ENCODE measurements at places on chromosomes 2 and 18. TPM values are rescaled to one million over a fixed set of nuclear protein-coding genes. Genes with fewer than 3 reads are reported as not detected.
A peak's percentile ranks its signal among the peaks of the same experiment; 100 is the strongest.

- no peak for DNase-seq
Observed at GRCh38 chr2:170587922-170588321, 127.2 kb upstream of the SP5 start.

DNA sequence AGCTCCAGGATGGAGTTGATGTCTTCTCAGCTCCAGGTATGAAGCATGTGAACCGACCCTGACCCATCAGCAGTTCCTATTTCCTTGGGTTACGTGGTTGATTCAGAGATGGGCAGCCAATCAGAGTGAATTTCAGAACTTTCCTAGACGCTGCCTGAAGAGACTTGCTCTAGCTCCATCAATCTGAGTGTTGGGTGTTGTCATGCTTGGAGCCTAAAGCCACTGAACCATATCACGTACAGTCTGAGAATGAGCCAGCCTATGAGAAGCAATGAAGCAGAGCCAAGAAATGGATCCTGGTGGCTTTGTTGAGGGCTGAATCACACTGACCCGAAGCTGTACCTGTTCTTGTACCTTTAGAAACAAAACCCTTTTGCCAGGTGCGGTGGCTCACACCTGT lies 19.6 kb upstream of the KLF7 start:
- no peak for DNase-seq

DNA sequence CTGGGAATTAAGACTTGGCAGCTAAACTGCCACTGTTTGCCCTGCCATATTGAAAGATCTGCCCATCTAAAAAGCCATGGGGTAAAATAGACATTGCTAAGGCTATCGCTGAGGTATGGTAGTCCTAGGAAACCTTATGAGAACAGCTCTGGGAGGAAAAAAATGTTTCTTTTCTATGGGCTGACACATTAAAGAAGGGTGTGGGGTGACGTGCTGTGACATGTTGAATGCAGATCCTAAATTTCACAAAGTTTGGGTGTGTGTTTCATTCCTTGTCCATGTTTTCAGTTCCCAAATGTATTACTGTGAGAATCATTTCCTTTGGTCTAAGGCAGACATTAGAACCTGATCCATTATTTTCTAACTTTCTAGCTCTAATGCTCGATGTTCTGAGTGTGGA lies 766.4 kb downstream of the BCL11A start:
- DNase-seq = no peak

DNA sequence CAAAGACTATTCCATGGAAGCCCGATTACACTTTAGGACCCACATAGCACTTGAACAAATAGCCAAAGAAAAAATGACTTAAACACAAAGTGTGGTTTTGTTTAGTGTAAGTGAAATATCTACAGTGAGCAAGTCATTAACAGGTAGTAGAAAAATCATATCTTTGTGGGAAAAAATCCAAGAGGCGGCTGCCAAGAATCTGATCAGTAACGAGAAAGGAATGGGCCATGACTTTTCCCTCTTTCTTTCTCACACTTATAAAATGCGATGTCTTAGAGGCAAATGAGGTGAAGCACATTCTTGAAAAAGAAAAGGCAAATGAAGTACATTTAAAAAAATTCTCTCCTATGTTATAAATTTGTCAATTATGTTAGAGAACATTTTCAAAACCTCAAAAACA lies 12.9 kb upstream of the GEMIN6 start:
- no peak for DNase-seq

DNA sequence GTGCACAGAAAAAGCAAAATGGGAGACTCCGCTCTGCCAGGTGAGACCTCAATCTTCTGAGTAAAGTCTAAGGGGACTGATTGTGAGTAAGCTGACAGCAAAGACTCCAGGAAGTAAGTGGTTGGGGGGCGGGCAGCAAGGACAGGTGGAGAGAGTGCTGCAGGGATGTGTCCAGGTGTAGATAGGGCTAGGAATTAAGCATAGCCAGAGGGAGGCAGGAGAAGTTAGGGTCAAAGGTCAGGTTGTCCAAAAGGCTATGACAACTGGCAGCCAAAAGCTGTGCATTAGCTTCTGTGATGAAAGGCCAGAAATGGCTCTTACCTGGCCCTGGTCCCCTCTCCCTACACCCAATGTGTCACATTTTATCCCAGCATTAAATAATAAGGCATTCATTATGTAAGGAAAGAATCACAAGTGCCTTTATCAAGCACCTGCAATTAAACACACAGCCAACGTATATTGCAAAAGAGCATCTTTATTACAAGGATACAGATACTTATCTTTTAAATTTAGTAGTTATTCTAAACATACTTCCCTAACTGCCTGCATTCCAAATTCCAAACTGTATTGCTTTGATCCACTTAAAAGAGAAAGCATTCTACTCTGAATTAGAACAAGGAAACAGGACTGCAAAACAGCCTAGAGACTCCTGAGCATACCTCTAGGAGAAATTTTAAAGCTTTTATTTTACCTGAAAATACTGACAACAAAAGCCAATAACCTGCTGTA lies 247.9 kb downstream of the IRS1 start:
- DNase-seq = no peak

DNA sequence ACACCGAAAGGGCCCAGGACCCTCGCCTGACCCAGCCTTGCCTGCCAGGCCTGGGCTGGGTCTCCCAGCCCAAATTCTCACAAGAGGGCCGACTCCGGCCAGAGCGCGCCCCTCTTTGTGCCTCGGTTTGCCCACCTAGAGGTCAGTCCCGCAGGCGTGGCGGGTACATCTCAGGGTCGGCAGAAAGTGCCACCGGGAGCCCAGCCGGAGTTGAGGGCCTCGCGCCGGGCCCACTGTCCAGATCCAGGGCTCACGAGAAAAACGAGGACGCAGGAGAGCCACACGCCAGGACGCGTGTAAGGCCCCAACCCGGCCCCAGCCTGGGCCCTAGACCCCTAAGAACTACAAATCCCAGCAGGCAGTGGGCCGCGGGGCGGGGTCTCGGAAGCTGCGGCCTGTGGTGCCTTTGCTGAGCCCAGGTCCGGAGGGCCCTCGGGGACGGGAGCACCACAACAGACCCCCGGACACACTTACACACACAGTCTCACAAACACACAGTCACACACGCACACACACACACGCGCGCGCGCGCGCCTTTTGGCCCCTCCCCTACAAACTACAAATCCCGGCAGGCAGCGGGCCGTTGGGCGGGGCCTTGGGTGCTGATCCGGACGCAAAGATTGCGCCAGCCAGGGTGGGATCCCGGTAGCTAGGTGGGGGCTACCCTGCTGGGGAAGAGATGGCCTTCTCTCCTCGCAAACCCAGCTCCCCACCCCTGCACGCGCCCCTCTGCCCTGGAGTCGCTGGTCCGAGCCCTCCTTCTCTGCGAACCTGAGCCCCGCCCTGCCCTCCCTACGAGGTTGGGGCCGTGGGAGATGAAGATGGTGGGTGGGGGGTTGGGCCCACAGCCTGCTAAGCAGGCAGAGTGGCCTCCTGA lies at the start of gene SH2D6:
SH2D6 (plus strand) TSS at position 583 of the 877 bp plus-strand sequence. CDS start 10,752 bp downstream, outside the sequence.
- peak; percentile 90 for DNase-seq

DNA sequence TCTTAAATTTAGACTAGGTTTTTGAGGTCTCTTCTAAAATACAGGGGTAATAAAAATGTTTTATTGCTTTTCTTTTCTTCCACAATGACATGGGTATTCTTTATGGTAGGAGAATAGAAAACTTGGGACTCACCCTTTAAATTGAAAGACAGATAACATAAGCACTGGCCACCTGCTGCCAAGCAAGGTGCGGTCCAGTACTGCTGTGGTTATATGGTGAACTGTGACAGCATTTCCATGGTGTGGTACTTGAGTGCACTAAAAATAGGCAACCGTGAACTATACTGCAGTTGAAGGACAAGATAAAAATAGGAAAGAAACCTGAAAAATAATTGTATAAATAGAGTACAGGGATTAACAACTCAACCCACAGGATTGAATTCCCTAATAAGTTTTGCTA lies 54.4 kb upstream of the GRB14 start:
- DNase-seq = no peak

DNA sequence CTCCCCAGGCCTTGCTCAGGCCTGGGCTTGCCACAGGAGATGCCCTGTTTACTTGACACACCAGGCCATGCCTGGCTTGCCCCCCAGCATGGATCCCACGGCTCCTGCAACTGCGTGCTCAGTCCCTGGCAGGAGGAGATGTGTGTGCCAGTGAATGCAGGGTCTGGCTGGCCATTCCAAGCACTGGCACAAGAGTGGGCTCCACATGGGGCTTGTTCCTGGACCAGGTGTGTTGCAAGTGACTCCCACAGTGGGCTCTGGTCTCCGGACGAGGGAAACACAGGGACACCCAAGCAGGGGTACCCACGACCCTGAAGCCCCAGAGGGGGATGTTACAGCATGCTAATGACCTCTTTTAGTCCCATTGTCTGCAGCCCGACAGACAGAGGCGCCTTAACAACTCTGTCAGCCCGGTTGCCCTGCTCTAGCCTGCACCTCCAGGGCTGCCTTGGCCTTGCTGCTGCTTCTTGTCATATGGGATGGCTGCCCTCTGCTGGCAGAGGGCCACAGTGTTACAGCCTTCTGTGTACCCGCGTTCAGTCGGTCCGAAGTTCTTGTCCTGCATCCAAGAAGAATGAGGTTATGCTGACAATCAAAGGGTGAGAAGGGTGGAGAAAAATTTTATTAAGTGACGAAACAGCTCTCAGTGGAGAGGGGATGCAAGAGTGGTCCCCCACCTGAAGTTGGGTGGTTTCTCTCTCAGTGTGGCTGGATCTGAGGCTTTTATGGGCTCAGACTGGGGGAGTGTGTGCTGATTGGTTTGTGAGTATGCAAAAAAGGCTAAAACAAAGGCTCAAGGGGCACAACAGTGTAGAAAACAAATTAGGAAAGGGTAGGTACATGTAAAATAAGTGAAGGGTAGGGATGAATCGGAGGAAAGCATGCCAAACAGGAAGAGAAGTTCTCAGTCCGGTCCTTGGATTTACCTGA lies 180.4 kb downstream of the MBD5 start:
- peak; percentile 65 for DNase-seq

GRCh38 chr2:101569886-101570520 lies 95.1 kb upstream of the RFX8 start:
- no peak for DNase-seq

GRCh38 chr2:64143169-64144056 lies 807 bp downstream of the PELI1 start:
- peak; percentile 37 for DNase-seq

DNA sequence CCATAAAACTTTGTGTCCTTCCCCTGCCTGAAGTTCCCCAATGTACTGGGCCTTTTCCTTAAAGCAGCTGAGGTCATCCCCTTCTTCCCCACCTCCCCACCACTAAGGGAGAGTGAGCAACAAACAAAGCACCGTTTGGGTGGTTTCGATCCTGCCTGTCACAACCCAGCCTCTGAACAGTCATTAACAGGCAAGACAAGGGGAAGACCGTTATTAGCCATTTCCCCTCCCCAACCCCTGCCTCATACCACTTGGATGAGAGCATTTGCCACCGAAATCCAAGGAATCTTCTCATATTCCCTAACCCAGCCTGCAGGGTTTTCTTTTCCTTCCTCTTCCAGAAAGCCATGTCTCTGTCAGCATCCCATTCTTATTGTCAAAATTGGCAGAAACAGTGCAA lies 65.6 kb downstream of the STRADB start:
- DNase-seq = no peak

GRCh38 chr2:47173986-47174732 lies 19.1 kb upstream of the STPG4 start:
- no peak for DNase-seq

DNA sequence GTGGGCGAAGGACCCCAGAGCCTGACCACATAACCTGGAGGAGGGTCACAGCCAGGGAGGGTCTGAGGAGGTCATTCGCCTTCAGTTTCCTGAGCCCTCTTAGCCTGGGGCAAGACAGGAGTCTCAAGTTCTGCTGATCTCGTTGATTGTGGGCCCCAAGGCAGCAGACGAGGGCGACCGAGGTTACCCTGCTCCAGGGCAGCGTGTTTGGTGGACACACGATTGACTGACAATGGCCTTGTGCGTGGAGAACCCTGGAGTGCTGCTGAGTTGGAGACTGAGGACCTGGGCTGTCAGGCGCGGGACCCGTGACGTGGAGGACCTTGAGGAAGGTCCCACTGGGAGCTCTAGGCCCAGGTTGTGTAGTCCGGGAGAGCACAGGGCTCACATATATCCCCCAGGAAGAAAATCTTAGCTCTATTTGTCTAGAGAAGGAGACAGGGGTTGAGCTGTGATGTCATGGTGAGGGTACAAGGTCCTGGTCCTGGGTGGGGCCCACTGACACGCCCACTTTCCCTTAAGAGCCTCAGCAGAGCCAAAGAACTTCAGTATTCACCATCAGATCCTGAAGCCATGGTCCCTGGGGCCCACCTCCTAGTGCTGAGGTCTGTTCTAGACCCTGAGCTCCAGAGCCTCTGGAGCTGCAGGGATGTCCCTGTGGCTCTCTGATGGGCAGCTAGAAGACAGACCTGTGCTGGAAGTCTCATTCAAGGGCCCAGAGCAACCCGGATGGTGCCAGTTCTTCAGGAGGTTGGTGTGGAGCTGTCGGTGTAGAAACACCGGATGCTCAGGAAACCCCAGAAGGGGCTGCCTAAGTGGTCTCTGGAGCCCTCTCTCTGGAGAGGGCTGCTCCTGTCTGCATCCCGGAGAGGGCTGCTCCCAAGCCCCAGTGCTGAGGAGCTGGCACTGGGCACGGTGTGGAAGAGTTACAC lies 53.1 kb downstream of the DYSF start:
- DNase-seq = no peak

MYCN gene
- total RNA-seq = 0.22 TPM

GREB1L gene
- not detected for total RNA-seq

TGFA gene
- 0.25 TPM for total RNA-seq

PDE11A gene
- not detected for total RNA-seq

Measured in activated CD8-positive, alpha-beta T cell treated with anti-CD3 and anti-CD28 coated beads for 36 hours (primary cell).